Bronchus fibroblast of lung (primary cell): ENCODE measurements at places on chromosomes 7 and 10. TPM values are rescaled to one million over a fixed set of nuclear protein-coding genes. Genes with fewer than 3 reads are reported as not detected.

Gene NPFFR1
- not detected in 2 replicates for total RNA-seq

Gene ERVW-1
- total RNA-seq, result not detected in 2 replicates

Gene CAMK1D
- 0.15 and 0.67 TPM in 2 replicates for total RNA-seq

Gene LRRTM3
- total RNA-seq, result not detected in 2 replicates

Gene PLCE1
- 3.0 and 3.5 TPM in 2 replicates for total RNA-seq

Gene LIPN
- total RNA-seq, result not detected in 2 replicates

Gene RELN
- 1.2 and 1.3 TPM in 2 replicates for total RNA-seq

Gene GBX1
- not detected in 2 replicates for total RNA-seq

Gene OR2A5
- total RNA-seq, result not detected in 2 replicates

Gene HTR5A
- not detected in 2 replicates for total RNA-seq

Gene GHRHR
- not detected in 2 replicates for total RNA-seq

Gene ZNF107
- total RNA-seq, result 2.1 and 3.2 TPM in 2 replicates

Gene GPR37
- 5.9 and 6.2 TPM in 2 replicates for total RNA-seq

Gene EN2
- total RNA-seq, result not detected in 2 replicates

Gene SAMD9
- total RNA-seq, result 2.7 and 3.5 TPM in 2 replicates

Gene FFAR4
- total RNA-seq, result not detected in 2 replicates

Gene PUS7
- total RNA-seq, result 10.6 and 11.8 TPM in 2 replicates

Gene NPY4R
- total RNA-seq, result not detected in 2 replicates

Gene CYP3A7
- total RNA-seq, result 0.34 TPM in 1 of 2 replicates, not detected in the other

Gene PAX4
- total RNA-seq, result not detected in 2 replicates

Gene POLR2J2
- 0.17 and 0.30 TPM in 2 replicates for total RNA-seq

Gene NME8
- total RNA-seq, result not detected in 2 replicates

Gene TMEM236
- total RNA-seq, result not detected in 2 replicates

Gene PIK3AP1
- total RNA-seq, result not detected in 2 replicates

Gene WIPF3
- under 0.01 TPM in 1 of 2 replicates, not detected in the other for total RNA-seq

Gene FGFR2
- total RNA-seq, result 0.34 TPM in 1 of 2 replicates, not detected in the other

Gene CLDN15
- total RNA-seq, result 1.5 and 2.4 TPM in 2 replicates

Gene AKR1C8
- not detected in 2 replicates for total RNA-seq

Gene FRA10AC1
- 2.4 and 3.5 TPM in 2 replicates for total RNA-seq

Gene HOXA13
- not detected in 2 replicates for total RNA-seq

Gene PTPN20
- total RNA-seq, result 0.34 and 0.45 TPM in 2 replicates

Gene C10orf143
- 1.0 and 1.7 TPM in 2 replicates for total RNA-seq

Gene PRLHR
- total RNA-seq, result not detected in 2 replicates

Gene HABP2
- total RNA-seq, result not detected in 2 replicates

Gene TMEM229A
- under 0.01 TPM in 1 of 2 replicates, not detected in the other for total RNA-seq

Gene AIFM2
- 6.1 and 6.5 TPM in 2 replicates for total RNA-seq

Gene TNPO3
- 40.4 and 43.5 TPM in 2 replicates for total RNA-seq

Gene DRGX
- not detected in 2 replicates for total RNA-seq

Gene ANXA8
- 0.30 TPM in 1 of 2 replicates, not detected in the other for total RNA-seq

Gene HMX3
- not detected in 2 replicates for total RNA-seq

Gene GNB2
- 283 and 322 TPM in 2 replicates for total RNA-seq

Gene BTBD16
- total RNA-seq, result not detected in 2 replicates

Gene AGR2
- total RNA-seq, result 0.74 TPM in 1 of 2 replicates, not detected in the other

Gene CUX1
- total RNA-seq, result 21.7 and 22.4 TPM in 2 replicates

Gene ADAP1
- 0.84 and 1.3 TPM in 2 replicates for total RNA-seq

Gene LAMB4
- total RNA-seq, result under 0.01 and 0.15 TPM in 2 replicates

Gene SEPHS1
- total RNA-seq, result 54.4 and 54.5 TPM in 2 replicates

Gene NPTX2
- 0.45 and 0.50 TPM in 2 replicates for total RNA-seq

Gene SPDYE5
- not detected in 2 replicates for total RNA-seq

Gene TMEM140
- total RNA-seq, result 0.59 and 0.67 TPM in 2 replicates

Gene SPAM1
- total RNA-seq, result not detected in 2 replicates

Gene GRID1
- not detected in 2 replicates for total RNA-seq
